ENCODE measurements at places on chromosomes 4 and X.

GRCh38 chr4:140238351-140239056, 84.5 kb upstream of the MAML3 start:
- no peak for DNase-seq

GRCh38 chrX:108640817-108641216, 95.5 kb downstream of the IRS4 start:
- DNase-seq = no peak

DNA sequence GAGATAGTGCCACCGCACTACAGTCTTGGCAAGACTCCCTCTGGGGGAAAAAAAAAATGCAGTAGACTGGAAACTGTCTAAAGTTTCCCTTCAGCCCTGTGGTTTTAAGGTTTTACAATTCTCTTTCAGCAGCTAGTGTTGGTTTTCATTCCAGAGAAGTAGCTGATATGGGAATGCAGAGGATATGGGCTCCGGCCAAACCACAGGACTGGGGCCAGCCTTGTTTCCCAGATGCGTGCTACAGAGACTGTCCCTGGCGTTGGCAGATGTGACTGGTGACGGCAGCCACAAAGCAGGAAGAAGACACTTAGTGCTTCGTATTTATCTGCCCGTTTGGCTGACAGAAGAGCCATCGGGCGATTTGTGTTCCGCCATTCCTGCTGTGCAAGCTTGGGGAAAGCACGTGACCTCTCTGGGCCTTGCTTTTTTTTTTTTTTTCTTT, 43.2 kb downstream of the ZBTB49 start:
- no peak for DNase-seq

- DNase-seq = no peak
Measured at GRCh38 chrX:133273180-133273579, 55.0 kb upstream of the TFDP3 start.

- DNase-seq = no peak
Measured at GRCh38 chr4:111812114-111812513, 333.1 kb upstream of the FAM241A start.

DNA sequence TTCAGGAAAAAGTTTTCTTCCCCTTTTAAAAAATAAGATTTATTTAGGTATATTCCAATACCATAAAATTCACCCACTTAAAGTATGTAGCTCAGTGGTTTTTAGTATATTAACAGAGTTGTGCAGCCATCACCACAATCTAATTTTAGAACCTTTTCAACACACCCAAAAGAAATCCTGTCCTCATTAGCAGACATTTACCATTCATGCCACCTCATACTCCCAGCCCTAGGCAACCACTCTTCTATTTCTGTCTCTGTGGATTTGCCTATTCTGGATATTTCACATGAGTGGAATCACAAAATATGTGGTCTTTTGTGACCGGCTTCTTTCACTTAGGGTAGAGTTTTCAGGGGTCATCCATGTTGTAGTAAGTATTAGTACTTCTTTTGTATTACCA, 7.4 kb downstream of the ZNF81 start:
- DNase-seq = no peak

- no peak for DNase-seq
Measured at GRCh38 chrX:2150722-2151121, 350.1 kb downstream of the DHRSX start.

DNA sequence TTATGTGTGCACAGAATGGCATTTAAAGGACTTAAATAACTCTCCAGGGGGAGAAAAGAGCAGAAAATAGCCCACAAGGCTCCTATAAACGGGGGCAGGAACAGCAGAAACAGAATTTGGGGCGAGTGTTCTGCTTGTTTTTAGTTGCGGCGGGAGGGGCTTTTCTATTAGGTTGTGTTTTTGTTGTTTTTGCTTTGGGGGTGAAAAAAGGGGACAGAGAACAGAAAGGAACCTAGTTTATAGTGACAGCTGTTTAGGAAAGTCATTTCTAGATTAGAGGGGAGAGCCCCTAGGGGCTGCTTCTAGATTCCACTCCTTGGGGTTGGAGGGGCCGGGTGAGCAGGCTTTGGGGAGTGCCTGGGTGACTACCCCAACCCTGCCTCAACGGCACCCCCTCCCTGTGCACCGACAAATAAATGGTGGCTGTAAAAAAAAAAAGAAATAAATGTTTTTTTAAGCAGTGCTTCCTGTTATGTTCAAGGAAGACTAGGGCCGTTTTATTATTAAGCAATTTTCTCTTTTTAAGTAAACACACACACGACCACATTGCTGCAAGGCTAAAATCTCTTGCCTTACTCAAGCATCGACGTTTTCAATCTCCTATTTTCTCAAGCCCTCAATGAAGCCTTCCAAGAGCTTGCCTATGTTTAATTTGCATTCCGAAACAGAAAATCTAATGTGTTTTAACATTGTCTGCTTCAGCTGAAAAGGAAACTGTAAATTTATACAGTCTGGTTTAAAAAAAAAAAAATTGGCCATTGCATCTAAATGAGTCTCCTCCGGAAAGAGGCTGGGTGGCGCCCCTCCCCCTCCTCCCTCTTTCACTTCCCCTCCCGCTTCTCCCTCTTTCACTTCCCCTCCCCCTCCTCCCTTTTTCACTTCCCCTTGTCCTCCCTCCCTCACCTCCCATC, 123.3 kb upstream of the TBL1X start:
- DNase-seq = peak; percentile 47

DNA sequence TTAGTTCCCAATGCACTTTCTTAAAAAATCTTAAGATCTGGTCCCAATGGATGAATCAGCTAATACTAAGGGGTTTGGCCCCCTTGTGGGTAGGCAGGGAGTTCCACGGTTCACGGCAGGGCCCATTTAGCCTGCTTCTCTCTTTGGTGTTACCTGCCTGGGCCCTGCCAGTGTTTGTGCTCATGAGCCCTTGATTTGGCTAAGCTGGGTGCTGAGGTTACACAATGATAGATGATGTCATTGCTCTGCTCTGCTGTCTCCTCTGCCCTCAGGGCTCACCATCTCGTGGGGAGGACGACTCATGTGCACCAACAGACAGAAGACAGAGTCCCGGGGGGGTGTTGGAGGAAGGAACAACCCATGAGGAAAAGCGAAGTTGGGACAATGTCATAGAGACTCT, 24.4 kb downstream of the RTL5 start:
- no peak for DNase-seq

DNA sequence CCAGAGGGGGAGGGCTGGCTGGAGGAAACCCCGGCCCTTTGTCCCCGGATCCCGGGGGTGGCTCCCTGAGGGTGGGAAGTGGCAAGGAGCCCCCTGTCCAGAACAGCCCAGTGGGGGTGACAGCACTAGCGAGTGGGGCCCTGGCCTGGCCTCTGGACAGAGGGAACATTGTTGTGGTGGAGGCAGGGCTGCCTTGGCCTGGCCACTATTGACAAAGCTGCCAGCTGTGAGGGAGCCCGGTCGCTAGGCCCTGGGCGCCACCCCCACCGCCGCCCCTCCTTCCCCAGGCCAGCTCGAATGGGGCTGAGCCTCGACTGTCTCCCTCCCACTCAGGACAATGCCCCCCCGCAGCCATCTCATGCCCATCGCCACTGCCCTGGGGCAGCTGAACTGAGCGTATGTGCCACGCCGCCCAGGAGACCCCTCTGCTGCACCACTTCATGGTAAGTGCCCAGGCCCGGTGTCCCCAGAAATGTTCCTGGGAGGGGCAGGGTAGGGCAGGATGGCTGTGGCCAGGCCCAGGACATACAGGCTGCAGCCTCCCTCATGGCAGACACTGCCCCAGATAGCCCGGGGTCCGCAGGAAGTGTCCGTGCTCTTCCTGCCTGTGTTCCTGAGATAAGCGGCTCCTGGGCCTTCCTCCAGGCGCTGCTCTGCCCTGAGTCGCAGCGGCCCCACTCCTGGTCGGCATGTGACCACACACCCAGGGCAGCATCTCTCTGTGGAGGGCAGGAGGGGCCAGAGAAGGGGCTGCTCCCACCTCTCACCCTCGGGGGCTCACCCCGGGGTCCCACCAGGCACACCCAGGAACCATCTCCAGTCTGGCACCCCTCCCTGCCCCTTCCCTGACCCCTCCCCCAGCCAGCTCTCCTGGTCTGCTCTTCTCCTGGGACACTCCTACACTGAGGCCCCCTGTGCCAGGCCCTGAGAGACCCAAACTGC, 1.4 kb downstream of the PLXNB3 start:
- no peak for DNase-seq

DNA sequence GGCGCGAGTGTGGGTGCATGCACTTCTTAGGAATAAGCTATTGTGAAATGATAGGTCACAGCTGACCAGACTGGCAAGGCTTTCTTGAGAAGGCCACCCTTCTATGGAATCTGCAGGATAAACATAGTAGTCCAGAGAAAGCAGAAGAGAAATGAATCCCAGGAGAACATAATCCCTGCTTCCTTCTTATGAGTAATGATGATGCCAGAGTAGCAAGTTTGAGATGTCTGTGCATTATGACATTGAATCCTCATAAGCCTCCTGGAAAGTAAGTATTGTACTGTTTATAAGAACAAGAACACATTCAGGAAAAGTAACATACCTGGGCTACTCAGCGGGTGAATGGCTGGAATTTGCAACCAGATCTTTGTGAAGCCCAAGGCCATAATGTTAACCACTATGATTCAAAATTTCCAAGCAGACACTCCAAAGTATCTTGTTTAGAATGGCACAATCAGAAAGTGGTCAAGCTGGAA, 272.1 kb upstream of the HS3ST1 start:
- no peak for DNase-seq

DNA sequence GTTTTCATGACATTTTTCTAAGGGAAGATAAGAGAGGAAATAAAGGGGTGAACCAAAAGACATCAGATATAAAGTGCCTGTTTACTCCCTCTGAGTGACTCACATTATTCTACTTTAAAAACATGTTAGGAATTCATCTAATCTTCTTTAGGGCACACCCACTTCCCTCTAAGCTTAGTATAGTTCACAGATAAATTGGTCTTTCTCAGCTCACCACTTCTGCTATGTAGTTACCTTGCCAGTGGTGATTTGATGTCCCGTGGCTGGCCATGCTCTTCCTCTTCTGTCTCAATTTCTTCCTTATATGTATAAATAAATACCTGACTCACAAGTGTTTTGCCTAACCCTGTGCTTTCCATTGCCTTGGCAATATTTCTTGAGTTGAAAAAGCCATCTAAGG, 96.8 kb downstream of the PDLIM5 start:
- no peak for DNase-seq

DNA sequence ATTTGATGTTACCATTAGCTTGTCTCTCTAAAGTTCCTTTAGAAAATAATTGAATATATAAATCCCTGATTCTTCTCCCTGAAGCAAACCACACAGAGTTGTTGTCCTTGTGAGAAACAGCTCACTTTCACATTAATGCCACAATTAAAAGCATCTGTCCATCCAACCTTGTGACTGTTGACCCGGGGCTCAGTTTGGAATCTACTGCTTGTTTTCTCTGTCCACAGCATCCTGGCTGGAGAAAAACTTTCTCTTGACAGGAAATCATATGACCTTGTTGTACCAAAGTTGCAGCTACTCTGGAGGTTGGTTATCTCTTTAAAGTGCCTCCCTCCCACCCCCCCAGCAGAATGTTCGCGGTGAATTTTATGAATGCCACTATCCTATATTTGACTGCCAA, 3.1 kb downstream of the PRKG2 start:
- no peak for DNase-seq

- DNase-seq = no peak
Measured at GRCh38 chrX:132270021-132270420, 50.8 kb upstream of the RAP2C start.

GRCh38 chr4:102345795-102346100, 466 bp upstream of the SLC39A8 start:
- no peak for DNase-seq

DNA sequence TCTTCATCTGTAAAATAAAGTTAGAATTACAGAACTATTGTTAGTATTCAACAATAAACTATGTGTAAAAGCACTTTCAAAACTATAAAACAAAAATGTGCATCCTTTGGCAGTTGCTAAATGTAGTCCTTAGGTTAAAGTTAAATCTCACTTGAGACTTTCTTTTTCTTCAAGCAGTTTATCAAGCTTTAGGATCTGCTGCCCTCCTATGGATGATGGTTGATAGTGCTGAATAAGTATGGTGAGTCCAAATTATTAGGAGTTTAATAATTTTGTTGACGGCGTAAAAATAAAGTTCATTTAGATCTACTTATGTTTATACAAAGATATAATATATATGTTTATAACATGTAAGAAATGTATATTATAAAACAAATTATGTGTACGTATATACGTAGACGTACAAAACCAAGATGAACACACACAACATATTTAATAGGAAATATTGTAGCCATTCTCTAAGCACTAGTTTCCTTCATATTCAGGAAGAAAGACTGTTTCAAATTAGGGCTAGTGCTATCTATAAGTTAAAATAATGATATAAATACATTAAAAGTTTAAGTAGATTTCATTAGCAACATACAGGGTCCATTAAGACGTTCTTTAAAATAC, 22.3 kb downstream of the UGT2A2 start:
- no peak for DNase-seq

- no peak for DNase-seq
Measured at GRCh38 chr4:8838961-8839431, 32.6 kb downstream of the HMX1 start.

DNA sequence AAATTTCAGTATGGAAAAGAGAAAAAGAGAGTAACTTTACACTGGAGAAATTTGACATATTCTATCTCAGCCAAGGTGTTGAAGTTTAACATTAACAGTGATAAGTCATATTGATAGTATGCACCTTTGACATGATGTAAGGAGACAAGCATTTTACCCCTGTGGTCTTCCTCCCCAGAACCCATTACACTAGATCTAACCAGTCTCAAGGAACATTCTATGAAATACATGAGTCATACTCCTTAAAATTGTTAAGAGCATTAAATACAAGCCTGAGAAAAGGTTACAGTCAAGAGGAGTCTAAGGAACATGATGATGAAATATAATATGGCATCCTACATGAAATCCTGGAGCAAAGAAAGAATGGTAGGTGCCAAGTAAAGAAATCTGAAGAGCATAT, 1151.3 kb upstream of the IGFBP7 start:
- no peak for DNase-seq

- no peak for DNase-seq
Measured at GRCh38 chr4:16692961-16693506, 205.4 kb downstream of the LDB2 start.

GRCh38 chr4:103018391-103019307, 856 bp downstream of the SLC9B1 start:
- peak; percentile 29 for DNase-seq

- DNase-seq = peak; percentile 38
Measured at GRCh38 chrX:135740681-135741149, 27.3 kb downstream of the CT45A1 start.

DNA sequence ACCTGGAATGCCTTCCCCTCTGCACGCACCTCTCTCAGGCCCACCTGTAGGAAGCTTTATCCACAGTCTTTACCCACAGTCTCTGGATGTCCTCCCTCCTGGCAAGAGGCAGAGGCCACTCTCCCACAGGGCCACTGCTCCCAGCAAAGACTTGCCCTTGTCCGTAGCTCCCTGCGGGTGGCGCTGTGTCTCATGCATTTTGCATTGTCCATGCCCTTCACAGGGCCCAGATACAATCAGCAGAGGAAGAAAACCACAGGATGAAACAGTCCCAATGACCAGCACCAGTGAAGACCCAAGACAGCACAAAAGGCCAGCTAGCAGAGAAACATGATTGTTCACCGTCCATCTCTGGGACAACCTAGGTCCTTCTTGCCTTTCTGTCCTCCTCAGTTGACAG, 2.1 kb upstream of the NSG1 start:
- no peak for DNase-seq

GRCh38 chrX:7158468-7158990, 10.6 kb upstream of the PUDP start:
- no peak for DNase-seq
